CMK (cell line): ENCODE measurements at places on chromosomes 12 and 14.

- DNase-seq, result no peak
Measured at GRCh38 chr12:6821591-6822425, at the start of gene GPR162. GPR162 (plus strand) TSS chr12:6821821; CDS start chr12:6823899, 2,078 bp downstream.

DNA sequence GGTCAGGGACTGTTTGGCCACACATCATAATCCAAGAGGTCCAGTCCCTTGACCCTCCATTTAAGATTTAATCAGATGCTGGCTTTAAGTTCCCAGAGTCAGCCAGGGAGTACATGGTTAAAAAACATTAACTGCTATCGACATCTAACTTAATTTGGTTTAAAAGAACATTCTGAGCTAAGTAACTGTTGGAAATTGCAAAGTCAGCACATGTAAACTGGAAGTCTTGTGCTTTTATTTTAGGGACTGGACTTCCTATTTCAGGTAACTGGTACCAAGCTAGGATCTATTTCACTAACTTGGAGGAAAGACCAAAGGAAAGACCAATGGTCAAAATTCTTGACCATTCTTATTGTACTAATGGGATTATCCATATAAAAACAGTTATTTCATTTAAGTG lies 40.6 kb downstream of the GNS start:
- DNase-seq, result no peak

- DNase-seq, result no peak
Measured at GRCh38 chr12:25130741-25131188, 64.2 kb downstream of the DNAI7 start.

- DNase-seq, result no peak
Measured at GRCh38 chr12:79834712-79835376, 100.1 kb downstream of the PPP1R12A start.

DNA sequence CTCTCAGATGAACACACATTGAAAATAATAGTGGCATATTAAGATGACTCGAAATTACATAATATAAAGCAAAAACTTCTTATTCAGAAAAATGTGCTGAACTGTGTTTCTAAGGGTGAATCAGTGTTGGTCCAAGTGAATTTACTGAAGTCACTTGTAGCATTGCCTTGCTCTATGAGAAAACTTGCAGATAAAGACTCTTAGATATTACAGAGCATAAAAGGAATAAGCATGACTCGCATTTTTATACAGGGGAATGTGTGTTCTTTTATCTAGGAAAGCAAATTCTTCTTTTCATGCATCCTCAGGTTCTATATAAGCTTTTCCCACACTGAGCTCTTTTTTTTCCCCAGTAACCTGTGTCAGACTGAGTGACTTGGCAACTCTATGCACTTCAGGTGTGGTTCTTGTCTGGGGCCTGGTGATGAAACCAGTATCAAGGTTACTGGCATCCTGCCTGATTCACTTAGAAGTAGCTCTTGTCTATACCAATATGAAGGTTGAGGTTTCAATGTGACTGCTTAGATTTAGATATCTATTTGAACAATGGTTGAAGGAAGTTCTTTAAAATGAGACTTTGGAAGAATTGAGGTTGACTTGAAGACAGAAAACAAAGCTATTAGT lies 76.1 kb downstream of the OTOGL start:
- no peak for DNase-seq

DNA sequence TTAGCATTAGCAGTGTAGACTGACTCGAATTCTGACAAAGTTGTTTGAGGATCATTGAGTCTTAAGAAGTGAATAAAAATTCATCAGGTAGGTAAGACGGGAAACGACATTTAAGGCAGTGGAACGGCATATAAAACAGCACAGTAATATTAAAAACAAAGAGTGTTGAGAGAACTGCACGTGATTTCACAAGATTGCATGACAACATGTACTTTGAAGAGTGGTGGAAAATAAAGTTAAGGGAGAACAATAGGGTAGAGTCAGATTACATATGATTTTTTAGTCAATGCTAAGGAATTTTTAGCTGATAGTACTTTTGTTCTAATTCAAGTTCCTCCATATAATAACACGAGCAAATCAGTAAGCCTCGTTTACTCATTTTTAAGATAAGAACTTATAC lies 115.4 kb downstream of the SOX5 start:
- no peak for DNase-seq

DNA sequence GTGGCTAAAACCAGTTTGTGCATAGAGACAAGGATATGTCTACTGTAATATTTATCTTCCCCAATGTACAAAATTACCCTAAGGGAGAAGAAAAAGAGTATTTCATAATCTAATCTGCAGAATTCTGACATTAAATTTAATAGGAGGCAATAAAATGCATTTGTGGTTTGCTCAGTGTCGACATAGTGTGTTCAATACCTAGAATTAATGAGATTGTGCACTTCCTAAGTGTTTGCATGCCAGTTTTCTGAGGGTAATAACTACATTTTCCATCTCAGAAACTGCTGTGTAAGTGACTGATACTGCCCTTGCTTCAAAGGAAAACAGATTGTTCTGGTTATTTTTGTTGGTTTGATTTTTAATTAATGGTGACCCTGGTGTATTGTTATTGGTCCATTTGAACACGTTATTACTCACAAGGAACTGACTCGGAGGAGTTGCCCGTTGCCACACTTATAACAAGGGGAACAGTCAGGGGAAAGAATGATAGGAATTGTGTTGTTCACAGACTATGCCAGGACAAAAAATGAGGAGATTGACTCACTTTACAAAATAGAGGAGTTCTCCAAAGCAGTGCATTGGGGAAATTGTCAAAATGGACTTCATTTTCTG lies 960.3 kb upstream of the TMEM132C start:
- no peak for DNase-seq

DNA sequence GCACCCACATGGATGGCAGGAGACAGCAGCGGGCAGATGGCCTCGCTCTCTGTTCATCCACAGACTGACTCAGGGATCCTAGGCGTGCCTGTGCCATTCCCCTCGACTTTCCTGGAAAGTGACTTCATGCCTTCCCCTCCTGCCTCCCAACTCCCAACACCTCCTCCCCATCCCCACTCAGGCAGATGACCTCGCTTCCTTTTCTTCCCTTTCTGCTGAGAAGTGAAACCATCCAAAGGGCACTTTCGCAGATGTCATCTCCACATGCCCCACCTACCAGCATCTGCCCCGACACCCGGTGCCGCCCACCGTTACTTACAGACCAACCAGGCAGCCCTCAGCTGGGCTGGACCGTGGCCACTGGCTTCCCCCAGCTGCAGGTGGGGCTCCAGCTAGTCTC lies 29.6 kb downstream of the BEGAIN start:
- no peak for DNase-seq

GRCh38 chr12:16392846-16393535 lies 45.5 kb downstream of the MGST1 start:
- DNase-seq, result no peak

- no peak for DNase-seq
Measured at GRCh38 chr12:24409868-24410267, 460.4 kb upstream of the SOX5 start.

GRCh38 chr12:119229205-119229604 lies 50.5 kb downstream of the HSPB8 start:
- no peak for DNase-seq

GRCh38 chr12:112851024-112851777 lies 55.6 kb upstream of the OAS1 start:
- no peak for DNase-seq

- no peak for DNase-seq
Measured at GRCh38 chr12:18798535-18799361, 60.8 kb downstream of the CAPZA3 start.

- no peak for DNase-seq
Measured at GRCh38 chr14:103891667-103892215, 36.5 kb upstream of the TDRD9 start.

DNA sequence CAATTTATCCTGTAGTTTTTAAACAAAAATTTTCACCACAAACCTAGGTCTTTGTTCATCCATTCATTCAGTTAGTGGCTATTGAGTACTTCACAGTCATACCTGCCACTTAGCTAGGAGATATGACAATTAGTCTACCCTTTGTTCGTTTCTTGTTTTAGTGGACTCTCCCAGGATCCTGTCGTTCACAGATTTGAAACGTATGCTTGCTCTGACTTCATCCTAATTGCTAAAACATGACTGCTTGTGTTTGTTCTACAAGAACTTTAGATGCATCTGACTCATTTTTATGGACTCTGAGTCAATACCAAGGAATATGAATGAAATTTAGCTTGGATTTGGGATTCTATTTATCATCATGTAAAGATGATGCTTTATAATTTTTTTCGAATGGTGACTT lies 69.5 kb downstream of the TBC1D30 start:
- no peak for DNase-seq

DNA sequence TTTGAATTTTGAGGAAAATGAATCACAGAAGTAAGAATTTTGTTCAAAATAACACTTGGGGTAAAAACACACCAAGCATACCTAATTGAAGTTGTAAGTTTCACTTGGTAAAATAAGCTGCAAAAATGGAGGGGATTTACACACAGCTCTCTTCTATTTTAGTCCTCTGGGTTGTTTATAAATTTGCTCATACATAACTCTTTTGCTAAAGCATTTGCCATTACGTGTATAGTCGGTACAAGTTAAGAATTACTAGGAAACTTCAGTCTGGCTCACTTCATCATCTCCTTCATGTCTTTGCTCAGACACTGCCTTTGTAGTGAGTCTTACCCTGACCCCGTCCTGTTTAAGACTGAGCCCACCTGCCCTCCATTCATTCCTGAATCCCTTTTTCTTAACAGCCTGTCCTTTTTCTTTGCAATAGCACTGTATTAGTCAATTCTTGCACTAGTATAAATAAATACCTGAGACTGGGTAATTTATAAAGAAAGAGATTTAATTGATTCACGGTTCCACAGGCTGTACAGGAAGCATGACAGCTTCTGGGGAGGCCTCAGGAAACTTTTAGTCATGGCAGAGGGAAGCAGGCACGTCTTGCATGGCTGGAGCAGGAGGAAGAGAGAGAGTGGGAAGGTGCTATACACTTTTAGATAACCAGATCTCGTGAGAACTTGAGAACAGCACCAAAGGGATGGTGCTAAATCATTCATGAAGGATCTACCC lies 451.1 kb downstream of the PCNX1 start:
- no peak for DNase-seq

GRCh38 chr14:45526715-45527549 lies 273.9 kb upstream of the MIS18BP1 start:
- peak; percentile 5 for DNase-seq

- no peak for DNase-seq
Measured at GRCh38 chr14:72965249-72965648, 39.0 kb downstream of the DCAF4 start.

- DNase-seq, result no peak
Measured at GRCh38 chr14:69784942-69785341, 12.1 kb downstream of the SLC10A1 start.
